Stimulated activated CD8-positive, alpha-beta memory T cell treated with anti-CD3 and anti-CD28 coated beads, Interleukin-4, amount 100 ng/mL, for 4 hours (primary cell): ENCODE measurements at places on chromosomes 1 and 21.

DNA sequence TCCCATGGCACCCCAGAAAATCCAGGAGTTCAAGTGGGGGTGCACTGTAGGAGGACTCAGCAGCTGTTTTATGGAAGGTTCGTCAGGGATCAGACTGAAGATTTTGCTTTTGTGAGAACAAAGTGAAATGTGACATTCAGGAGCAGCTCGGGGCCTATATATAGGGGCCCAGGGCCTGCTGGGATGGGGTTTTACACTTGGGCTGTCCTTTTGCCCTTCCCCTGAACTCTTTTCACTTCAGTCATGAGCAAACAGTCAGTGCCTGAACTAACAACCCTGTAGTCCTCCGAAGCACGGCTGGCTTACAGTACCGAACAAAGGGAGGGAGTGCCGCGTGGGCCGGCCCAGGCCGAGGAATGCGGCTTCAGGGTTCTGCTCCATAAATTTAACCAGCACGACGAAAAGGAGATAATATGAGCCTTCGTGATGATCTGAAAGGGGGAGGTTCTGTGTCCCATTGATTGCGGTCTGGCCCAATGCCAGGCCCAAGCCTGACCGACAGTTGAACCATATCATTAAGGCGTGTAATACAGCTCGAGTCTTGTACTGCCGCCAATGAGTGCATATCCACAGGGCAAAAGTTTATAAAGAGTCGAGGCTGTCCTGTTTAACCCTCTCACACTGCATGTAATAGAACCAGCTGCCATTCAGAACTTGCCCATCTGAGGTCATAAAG is 139.9 kb downstream of the DHRS3 start:
- no peak for DNase-seq

- DNase-seq: no peak
These were observed 7.4 kb downstream of the LRRC53 start for GRCh38 chr1:74504933-74505512.

- DNase-seq: no peak
These were observed 110.7 kb downstream of the SLC25A24 start for GRCh38 chr1:108089477-108089876.

DNA sequence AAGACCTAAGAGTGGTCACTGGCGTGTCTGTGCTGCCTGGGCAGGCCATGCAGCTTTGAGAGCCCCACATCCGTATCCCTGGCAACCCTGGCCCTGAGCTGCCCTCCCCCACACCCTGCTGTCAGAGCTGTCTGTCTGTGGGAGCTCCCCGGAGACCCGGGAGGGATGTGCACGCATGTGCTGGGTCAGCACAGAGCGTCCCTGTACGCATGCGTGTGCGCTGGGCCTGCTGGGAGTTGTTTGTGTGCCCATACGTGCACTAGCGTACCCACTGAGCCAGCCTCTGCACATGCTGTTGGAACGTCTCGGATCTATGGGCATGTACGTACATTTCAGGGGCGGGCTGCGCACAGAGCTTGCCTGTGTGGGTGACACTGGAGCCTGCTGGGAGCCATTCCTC is 89.3 kb downstream of the EPHB2 start:
- DNase-seq: no peak

GRCh38 chr1:216045400-216045799 is 377.8 kb downstream of the USH2A start:
- DNase-seq: no peak

GRCh38 chr1:187787736-187788135 is 959.0 kb downstream of the PLA2G4A start:
- no peak for DNase-seq

DNA sequence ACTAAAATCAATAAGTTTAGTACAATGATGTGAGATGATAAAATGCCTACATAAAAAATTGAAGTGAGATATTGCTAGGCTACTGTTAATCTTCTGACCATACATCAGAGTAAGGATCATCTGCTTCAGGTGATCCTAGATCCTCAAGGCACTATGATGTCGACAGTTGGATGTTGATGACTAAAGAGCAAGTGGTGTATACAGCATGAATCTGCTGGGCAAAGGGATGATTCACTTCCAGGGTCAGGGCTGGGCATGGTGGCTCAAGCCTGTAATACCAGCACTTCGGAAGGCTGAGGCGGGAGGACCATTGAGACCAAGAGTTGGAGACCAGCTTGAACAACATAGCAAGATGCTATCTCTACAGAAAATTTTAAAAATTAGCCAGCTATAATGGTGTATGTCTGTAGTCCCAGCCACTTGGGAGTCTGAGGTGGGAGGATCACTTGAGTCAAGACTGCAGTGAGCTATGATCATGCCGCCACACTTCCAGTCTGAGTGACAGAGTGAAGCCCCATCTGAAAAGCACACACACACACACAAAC is 24.6 kb downstream of the NUF2 start:
- DNase-seq: no peak

DNA sequence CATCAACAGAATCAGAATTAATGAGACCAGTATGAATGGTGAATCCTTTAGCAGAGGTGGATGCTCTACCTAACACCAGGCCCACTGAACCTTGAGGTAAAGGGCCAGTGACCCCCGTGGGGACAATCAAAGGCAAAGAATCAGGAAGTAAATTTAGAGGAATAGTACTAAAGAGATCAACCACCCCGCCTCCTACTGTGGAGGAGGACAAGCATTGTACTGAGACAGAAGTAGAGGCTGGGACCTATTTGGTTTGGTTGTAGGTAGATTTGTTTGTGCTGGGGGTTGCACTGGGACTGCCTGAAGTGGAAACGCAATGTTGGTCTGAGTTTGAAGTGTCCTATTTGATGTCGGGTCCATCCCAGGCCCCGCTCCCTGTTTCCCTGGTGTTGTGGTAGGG is 9.5 kb downstream of the CD48 start:
- no peak for DNase-seq

- DNase-seq: no peak
These were observed 25.6 kb upstream of the IL20 start for GRCh38 chr1:206839857-206840256.
